ENCODE measurements at places on chromosomes 2 and 18. TPM values are rescaled to one million over a fixed set of nuclear protein-coding genes. Genes with fewer than 3 reads are reported as not detected.

- DNase-seq, result no peak
Observed at GRCh38 chr2:232415736-232416520, 9.3 kb downstream of the ALPG start.

DNA sequence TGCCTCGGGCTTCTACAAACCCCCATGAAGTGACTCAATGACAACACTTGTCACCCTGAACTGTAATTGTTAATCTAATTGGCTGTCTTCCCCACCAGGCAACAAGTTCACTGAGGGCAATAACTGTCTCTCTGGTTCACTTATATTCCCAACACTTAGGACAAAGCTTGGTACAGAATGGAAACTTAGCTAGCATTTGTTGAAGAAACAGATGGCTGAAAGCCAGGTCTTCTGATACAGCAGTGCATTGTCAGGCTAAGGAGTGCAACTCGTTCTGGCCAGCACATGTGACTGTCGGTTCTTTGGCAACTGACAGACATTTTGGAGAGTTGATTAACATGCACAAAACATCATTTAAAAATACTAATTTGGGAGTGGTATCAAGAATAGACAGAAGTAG is 14.6 kb upstream of the DNAJC27 start:
- no peak for DNase-seq

GRCh38 chr2:40823478-40823877 is 371.6 kb upstream of the SLC8A1 start:
- no peak for DNase-seq

DNA sequence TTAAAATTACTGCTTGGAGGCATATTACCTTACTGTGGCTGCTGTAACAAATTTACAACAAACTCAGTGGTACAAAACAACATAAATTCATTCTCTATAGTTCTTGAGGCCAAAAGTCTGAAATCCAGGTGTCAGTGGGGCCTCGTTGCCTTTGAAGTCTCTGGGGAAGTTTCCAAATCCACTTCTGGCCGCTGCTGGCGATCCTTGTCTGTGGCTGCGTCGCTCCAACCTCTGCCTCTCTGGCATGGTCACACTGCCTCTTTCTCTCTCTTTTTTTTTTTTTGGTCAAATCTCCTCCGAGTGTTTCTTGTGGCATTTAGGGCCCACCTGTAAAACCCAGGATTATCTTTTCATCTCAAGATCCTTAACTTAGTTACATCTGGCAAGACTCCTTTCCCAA is 182.8 kb downstream of the ST6GAL2 start:
- no peak for DNase-seq

DNA sequence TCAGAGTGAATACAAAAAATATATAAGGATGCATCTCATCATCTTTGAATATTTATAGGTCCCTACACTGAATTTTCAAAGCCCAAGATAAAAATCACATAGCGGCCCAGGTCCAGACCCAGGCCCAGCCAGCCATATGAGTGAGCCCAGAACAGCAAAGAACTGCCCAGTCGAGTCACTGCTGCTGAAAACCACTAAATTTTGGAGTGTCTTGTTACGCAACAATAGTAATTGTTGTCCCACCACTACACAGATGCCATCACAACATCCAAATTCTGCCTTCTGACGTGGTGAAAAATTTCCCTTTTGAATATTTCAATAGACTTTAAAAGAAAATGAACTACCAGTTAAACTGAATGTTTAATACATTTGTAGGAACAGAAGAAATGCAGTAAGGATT is 5.7 kb downstream of the C18orf32 start:
- no peak for DNase-seq

DNA sequence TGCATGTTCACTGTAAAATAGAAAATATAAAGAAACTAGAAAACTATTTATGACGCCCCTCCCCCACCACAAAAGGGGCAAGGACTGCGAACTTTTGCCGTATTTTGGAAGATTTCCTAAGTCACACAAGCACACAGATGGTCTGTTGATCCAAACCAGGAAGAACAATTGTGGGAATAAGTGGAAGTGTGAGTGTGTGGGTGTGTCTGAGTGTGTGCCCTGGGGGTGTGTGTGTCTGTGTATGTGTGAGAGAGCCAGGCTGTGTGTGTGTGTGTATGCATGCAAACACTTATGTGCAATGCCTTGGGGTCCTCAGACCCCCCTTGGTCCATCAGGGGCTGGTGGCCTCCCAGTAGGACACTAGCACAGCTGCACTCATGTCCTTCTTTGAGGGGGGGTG is 43.1 kb downstream of the HPCAL1 start:
- no peak for DNase-seq

- DNase-seq, result no peak
Observed at GRCh38 chr2:24577481-24577880, 86.4 kb downstream of the NCOA1 start.

Gene MERTK
- 4.8 TPM for total RNA-seq

Gene NEB
- total RNA-seq, result 0.98 TPM
